CD4-positive, alpha-beta T cell treated with Interleukin-15 for 1 hour (primary cell): ENCODE measurements at places on chromosomes 16 and 17.
A peak's percentile ranks its signal among the peaks of the same experiment; 100 is the strongest.

- no peak for DNase-seq
Observed at GRCh38 chr16:24668481-24669061, 60.9 kb upstream of the TNRC6A start.

- no peak for DNase-seq
Observed at GRCh38 chr16:58454856-58455255, 45.1 kb upstream of the NDRG4 start.

- DNase-seq: no peak
Observed at GRCh38 chr16:86528061-86528929, 18.0 kb downstream of the FOXF1 start.

- DNase-seq: no peak
Observed at GRCh38 chr17:51374209-51374608, 113.9 kb downstream of the UTP18 start.

DNA sequence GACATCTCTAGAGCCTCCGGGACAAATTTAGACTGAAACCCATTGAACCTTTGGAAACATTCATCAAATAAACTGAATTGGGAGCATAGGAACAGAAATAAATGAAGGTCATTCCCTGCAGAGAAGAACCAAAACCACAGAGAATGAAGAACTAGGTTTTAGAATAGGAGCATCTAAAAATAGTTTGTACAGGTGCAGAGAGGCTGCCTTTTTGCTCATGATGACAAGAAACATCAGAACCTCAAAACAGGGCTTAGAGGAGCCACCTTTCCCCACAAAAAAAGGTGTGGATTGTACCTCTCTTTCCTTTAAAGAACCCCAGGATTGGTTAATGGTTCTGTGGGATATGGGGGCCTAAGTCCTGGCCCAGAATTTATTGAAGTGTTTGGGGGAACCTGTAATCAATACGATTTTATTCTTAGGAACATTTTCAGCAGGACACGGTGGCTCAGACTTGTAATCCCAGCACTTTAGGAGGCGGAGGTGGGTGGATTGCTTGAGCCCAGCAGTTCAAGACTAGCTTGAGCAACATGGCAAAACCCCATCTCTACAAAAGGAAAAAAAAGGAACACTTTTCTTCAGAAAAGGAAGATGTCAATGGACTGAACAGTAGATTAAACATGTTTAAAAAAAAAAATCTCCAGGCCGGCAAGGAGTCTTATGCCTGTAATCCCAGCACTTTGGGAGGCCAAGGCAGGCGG is 37.7 kb upstream of the SLC47A1 start:
- DNase-seq: no peak

- no peak for DNase-seq
Observed at GRCh38 chr16:88597856-88598491, 27.8 kb downstream of the ZC3H18 start.

- DNase-seq: no peak
Observed at GRCh38 chr17:64154717-64155116, 24.8 kb upstream of the ERN1 start.

DNA sequence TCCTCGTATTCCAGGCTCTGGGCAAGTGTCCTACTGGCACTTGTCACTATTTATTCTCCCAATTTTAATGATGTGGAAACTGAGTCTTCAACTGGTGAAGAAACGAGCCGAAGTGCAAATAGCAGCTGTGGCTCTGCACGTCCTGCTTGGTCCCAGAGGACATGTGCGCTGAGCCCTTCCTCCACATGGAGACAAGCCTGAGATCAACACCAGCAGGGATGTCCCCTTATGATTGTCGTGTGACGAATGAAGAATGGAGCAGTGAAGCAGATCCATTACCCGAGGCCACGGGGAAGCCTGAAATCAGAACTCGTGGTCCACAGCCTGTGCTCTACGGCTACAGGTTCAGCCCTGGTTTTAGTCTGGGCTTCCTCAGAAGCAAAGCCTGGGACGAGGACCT is 61.0 kb downstream of the FOXL1 start:
- no peak for DNase-seq

DNA sequence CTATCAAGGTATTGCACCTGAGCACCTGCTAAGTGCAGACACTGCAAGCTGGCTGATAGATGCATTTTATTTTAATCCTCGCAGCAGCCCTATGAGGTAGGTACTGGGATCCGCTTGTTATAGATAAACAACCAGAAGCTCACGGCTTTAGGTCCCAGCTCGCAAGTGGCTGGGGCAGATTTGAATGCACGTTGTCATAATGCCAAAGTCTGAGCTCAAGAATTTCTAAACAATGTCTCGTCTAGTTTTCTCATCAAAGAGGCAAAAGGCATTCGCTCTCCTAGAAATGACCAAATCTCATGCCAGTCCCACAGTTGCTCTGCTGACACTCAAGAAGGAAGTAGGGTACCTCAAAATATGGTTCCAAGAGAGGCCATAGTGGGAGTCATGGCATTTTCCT is 20.5 kb downstream of the SOX9 start:
- DNase-seq: no peak

DNA sequence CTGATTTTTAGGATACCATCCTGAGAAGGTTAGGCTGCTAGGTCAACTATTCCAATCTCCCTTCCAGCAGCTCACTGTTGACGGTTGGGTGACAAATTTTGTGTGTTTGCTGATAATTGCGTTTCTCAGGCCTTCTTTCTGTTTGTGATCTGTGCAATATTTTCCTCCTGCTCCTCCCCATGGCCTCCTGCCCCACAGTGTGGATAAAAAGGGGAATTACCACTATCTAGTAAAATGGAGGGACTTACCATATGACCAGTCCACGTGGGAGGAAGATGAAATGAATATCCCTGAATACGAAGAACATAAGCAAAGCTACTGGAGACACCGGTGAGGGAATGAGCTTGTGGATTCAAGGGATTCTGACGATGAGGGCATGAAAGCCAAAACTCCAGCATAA is 9.2 kb downstream of the CHD3 start:
- peak; percentile 36 for DNase-seq

GRCh38 chr17:10025976-10026901 is 121.2 kb upstream of the RCVRN start:
- no peak for DNase-seq

GRCh38 chr17:69972251-69972650 is 102.8 kb upstream of the KCNJ16 start:
- no peak for DNase-seq

DNA sequence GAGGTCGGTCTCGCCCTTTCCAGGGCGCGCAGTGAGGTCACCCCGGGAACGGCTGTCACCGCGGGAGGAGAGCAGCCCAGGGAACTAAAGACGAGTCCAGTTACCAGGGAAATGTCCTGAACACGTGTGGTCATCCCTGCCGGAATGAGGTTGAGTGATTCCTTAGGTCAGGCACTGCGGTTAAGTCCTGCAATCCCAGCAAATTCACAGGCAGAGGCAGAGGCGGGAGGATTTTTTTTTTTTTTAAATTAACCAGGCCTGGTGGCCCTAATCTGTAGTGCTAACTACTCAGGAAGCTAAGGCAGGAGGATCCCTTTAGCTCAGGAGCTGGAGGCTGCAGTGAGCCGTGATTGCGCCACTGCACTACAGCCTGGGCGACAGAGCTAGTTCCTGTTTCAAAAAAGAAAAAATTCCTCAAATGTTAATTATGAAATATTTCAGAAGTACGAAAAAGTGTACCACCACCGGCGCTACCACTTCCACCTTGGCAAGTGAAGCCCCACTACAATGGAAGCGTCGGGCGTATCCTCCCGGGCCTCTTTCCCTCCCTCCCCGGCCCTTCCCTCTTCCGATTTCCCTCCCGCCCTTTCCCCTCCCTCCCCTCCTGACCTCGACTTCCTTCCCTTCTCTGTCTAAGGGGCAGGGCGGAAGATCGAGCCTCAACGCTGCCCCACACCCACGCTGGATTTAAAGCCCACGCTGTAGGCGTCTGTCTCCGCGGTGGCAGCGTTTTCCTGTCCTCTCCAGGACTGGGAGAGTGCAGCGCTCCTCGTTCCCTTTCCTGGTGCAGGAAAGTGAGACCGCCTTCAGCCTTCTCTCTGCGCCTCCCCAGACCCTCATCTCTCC is 27.3 kb downstream of the SLFN11 start:
- peak; percentile 62 for DNase-seq

GRCh38 chr17:49889500-49889899 is 41.6 kb upstream of the TAC4 start:
- no peak for DNase-seq

- DNase-seq: no peak
Observed at GRCh38 chr16:78668393-78668792, 568.9 kb downstream of the WWOX start.

DNA sequence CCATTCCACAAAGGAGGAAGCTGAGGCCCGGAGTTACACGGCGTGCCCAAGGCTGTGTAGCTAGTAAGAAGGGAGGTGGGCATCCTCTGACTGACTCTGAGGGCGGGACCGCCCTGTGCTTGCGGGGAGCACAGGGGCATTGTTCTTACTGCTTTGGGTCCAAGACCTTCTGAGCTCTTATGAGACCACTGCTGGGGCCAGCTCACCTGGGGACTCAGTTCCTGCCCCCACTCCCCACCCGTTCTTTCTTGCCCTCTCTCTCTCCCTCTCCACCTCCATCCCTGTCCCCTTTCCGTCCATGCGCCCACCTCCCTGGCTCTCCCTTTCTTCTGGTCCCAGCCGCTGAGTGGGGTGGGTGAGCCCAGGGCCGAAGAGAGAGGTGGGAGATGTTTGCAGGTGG is 19.6 kb downstream of the CCR7 start:
- DNase-seq: no peak

- no peak for DNase-seq
Observed at GRCh38 chr16:11128211-11129141, 127.5 kb downstream of the SOCS1 start.

- peak; percentile 78 for DNase-seq
Observed at GRCh38 chr17:82212331-82213250, at the start of gene CCDC57. CCDC57 (minus strand) TSS chr17:82212842; CDS start chr17:82201944, 10,898 bp downstream.

DNA sequence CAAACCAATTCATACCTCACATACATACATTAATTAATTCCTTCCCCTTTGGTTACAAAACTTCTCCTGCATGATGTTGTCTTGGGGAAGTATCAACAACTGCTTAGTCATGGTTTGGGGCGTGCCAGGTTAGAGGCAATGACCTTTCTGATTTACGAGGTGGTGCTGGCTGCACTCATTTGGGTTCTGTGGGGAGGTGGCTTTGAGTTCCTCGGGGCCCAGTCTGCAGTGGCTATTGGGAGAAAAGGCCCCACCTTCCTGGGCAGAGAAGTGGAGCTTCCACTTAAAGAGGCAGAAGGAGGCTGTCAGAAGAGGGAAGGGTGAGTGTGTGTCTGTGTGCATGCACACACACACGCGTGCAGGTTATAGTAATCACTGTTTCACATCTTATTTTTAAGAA is 10.2 kb upstream of the ETV4 start:
- DNase-seq: peak; percentile 69

- peak; percentile 44 for DNase-seq
Observed at GRCh38 chr17:51119415-51120356, 982 bp downstream of the SPAG9 start.

GRCh38 chr17:14451729-14452191 is 150.9 kb downstream of the HS3ST3B1 start:
- DNase-seq: no peak

GRCh38 chr17:54172096-54172984 is 349.6 kb downstream of the KIF2B start:
- DNase-seq: no peak

DNA sequence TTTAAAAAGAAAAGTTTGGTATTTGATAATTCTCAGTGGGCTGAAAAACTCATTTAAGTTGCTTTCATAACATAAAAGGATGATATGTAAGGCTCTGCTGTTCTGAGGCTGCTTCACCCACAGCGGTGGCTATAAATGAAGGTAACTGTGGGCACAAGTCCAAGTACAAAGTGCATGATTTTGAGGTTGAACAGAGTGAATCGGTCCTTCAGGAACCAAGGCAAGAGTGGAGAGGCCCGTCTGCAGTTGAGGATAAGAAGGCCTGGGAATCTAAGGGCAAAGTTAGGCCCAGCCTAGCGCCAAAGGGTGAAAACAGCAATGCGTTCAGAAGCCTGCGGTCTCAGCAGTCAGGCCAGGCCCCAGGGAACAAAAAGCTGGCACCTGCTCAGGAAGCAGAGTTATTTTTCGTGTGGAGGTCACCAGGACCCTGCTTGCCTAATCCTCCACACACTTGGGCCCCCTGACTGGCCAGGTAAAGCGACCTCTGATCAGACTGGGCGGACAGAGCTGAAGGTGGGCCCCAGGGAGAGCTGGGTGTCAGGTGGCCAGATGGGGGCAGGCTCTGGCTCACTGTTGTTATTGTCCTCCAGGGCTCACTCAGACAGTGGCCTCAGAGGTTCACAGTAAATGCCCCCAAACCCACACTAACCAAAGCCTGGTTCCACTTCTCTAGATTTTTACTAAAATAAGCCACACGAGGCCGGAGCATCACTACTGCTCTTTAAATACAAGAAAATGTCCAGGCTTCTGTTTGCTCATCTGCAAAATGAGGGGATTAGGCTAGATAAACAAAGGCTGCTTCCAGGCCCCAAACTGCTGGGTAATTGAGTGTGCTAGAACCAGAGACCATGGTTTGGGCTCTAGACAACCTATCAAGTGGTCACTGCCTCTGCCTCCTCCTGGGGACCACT is 46.5 kb downstream of the TEX2 start:
- DNase-seq: no peak

- DNase-seq: no peak
Observed at GRCh38 chr17:8125947-8126490, 2.1 kb upstream of the HES7 start.

GRCh38 chr17:21286066-21286770 is 1.7 kb downstream of the MAP2K3 start:
- DNase-seq: peak; percentile 75

GRCh38 chr17:1629504-1630310 is 1.1 kb upstream of the SLC43A2 start:
- peak; percentile 79 for DNase-seq

DNA sequence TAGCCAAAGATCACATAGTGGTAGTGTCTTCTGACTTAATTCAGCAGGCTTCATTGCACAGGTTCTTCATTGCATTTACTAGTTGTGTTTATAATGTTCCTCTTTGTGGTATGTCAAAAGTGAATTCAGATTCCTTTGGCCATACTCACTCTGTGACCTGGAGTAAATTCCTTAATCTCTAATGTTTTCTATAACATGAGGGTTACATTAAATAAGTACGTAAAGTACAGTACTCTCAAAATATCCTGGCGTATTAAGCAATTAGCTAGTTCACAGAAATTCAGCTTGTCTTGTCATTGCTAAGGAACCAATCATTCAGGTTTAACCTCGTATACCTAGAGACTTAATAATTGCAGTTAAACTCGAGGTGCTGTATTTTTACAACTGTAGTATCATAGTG is 4.2 kb downstream of the RPS6KB1 start:
- no peak for DNase-seq

DNA sequence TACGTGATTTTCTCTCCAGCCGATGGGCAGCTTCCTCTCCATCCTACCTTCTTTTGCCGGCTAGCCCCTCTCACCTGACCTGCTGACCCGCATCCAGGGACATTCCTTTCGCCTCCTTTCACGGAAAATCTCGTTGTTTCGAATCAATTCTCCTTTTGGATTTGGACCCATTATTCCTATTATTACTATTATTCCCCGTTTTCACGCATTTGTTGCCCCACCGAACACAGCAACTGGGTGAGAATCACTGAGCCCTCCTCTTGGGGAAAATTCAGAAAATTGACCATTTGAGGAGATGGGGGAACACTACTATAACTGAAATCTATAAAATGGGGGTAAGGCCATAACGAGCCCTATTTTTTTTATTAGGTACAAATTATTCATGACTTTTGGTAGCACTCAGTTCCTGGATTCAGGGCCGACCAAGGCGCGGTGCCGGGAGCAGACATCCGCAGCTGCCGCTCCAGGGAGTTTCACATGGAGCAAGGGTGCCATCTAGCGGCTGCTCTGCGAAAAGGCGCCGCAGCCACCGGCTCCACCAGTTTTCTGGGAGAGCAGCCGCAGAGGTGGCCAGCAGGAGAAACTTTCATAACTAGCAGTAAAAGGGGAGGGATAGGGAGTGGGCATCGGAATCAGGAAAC is 3.3 kb upstream of the HOXB8 start:
- DNase-seq: peak; percentile 75
